ENCODE measurements at places on chromosomes 7 and 10.
A peak's percentile ranks its signal among the peaks of the same experiment; 100 is the strongest.

DNA sequence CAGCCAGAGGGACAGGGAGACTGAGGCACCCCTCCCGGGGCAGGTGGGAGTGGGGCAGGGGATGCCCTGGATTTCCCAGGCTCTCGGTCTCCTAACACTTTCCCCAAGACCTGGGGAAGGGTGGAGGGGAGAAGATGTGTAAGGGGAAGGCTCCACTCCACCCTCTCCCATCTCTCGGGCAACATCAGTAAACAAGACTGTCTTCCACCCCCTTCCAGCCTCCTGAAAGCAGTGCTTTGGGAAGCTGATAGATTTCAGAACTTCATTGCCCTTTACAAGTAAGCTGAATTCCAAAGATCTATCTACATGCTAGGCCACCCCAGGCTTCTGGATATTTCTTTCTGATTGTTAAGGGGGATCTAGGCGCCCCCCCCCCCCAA, 3.7 kb downstream of the FLNC start:
- H3K4me3 ChIP-seq = peak overlapping the region; percentile 34
- DNase-seq = no peak
- H3K27me3 ChIP-seq = no peaks in the 10 kb centered on the region
- peaks cover 53% of the 10 kb centered on the region for H3K4me1 ChIP-seq
- peaks cover 26% of the 10 kb centered on the region for H3K36me3 ChIP-seq

GRCh38 chr7:150891740-150892139, 39.4 kb downstream of the AOC1 start:
- H3K4me1 ChIP-seq = no peaks in the 10 kb centered on the region
- H3K27me3 ChIP-seq = no peaks in the 10 kb centered on the region
- H3K36me3 ChIP-seq = no peaks in the 10 kb centered on the region
- no peak for DNase-seq
- H3K27ac ChIP-seq = no peak overlapping the region

DNA sequence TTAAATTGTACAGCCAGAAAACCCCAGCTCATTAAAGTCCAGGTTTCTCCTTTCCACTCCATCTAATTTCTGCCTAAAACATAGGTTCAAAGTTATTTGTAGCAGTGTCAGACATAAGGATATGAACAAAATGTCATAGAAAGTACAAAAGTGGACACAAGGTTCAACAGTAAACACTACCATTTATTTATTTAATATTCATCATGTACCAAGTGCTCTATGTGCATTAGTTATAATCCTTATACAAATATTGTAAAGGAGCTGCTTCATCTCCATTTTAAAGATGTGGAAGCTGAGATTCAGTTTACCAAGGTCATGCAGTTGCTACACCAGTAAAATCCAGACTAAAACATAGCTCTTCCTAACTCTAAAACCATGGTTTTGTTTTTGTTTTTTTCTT, 52.0 kb upstream of the CDK1 start:
- peaks cover 1% of the 10 kb centered on the region for H3K27me3 ChIP-seq
- DNase-seq = no peak
- no peak overlapping the region for H3K4me3 ChIP-seq
- no peak overlapping the region for H3K27ac ChIP-seq
- no peaks in the 10 kb centered on the region for H3K4me1 ChIP-seq
- H3K36me3 ChIP-seq = no peaks in the 10 kb centered on the region

GRCh38 chr7:77205706-77206105, 6.1 kb upstream of the FGL2 start:
- no peak for DNase-seq
- H3K27ac ChIP-seq = no peak overlapping the region
- H3K27me3 ChIP-seq = no peaks in the 10 kb centered on the region
- no peaks in the 10 kb centered on the region for H3K36me3 ChIP-seq
- H3K4me1 ChIP-seq = no peaks in the 10 kb centered on the region
- H3K4me3 ChIP-seq = no peak overlapping the region

DNA sequence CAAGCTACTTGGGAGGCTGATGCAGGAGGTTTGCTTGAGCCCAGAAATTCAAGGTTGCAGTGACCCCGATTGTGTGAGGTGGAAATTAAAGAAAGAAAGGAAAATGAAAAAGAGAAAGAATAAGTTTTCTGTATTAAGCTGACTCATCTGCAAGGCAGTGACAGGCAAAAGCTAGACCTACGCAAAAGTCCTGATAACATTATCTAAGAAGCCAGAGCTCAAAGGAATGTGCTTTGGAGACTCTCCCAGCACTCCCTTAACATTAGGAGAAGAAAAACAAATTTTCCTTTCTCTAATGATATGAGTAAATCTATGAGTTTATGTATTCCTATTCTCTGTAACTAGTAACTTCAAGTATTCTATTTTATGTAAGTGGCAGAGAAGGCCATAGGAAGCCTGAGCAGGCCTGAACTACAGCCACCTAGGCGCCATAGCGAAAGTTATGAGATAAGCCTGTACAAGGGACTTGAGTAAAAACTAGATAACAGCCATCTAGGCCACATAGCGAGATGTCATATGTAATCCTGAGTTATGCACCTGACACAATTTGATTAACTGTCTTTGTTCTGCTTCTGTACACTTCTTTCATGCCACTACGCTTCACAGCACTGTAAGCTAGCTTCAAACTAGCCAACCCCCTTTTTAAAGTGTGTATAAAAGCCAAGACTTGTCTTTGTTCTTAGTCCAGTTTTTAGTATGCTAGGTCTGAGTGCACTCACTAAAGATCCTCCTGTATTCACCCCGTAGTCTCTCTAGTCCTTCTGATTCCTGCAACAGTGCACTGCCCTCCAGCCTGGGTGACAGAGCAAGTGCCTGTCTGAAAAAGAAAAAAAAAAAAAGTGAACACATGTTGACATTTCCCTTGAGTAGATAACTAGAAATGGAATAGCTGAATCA, 9.4 kb upstream of the ZWINT start:
- H3K4me1 ChIP-seq = no peaks in the 10 kb centered on the region
- H3K4me3 ChIP-seq = no peak overlapping the region
- H3K36me3 ChIP-seq = no peaks in the 10 kb centered on the region

DNA sequence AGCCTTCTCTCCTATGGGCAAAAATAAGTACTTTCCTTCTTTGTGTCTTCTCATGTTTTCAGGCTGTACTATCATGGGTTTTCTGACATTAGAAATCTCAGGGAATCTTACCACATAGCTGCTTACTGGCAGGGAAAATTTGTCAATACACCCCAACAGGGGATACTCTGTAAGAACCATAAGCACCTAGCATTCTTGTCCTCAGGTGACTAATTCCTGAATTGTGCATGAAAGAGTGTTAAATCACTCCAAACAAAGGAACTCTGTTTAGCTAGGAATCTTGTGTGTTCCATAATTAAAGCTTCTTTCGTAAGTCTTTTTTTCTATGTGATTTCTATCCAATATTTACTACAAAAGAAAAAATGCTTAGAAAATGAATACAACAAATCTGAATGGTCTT, 206.7 kb upstream of the POT1 start:
- H3K4me3 ChIP-seq = no peak overlapping the region
- DNase-seq = no peak
- H3K27me3 ChIP-seq = no peaks in the 10 kb centered on the region
- no peaks in the 10 kb centered on the region for H3K36me3 ChIP-seq
- peaks cover 8% of the 10 kb centered on the region for H3K4me1 ChIP-seq

DNA sequence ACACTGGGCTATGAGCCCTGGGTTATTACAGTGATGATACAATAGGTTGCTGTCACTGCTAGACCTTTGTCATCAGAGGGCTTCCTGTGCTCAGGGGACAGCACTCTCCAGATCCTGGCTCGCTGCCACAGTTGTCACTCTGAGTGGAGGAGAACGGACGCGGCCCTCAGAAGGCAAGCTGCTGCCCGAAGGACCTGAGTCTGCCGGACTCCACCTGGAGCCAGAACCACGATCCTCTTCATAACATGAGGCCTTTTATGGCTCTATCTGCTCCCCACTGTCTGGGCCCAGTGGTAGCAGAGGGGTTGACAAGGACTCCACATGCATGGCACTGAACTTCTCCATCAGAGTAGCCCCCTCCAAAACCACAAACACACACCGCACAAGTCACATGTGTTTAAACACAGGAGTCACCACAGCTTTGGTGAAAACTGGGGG, 94.7 kb upstream of the EFCAB10 start:
- no peak overlapping the region for H3K4me3 ChIP-seq
- H3K27ac ChIP-seq = no peak overlapping the region
- no peaks in the 10 kb centered on the region for H3K36me3 ChIP-seq
- H3K27me3 ChIP-seq = no peaks in the 10 kb centered on the region

DNA sequence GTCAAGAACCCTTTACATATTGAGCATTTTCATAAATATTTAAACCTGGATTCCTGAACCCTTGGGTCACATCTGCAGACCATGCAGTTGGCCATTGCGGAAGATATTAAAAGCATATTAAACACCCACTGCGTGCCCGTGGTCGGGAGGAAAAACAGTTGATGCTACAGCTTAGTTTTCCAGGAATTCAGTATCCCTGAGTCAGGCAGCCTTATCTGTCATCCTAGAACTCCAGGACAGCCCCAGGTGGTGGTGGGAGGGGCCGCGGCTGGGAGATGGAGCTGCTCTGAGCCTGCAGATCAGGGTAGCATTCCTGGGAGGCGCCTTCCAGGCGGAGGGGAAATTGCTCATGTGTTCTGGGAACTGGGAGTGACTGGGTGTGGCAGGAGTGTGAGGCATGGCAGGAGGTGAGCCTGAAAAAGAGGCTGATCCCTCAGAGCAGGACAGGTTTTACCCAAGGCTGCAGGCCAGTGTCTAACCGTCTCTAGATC, 222.9 kb upstream of the SH2B2 start:
- peak; percentile 87 for DNase-seq
- no peak overlapping the region for H3K4me3 ChIP-seq
- H3K27ac ChIP-seq = peak overlapping the region; percentile 51
- no peaks in the 10 kb centered on the region for H3K27me3 ChIP-seq

- H3K27ac ChIP-seq = peak within 1 kb of the TSS; percentile 58
- DNase-seq = peak; percentile 65
- H3K27me3 ChIP-seq = peaks cover 3% of the 10 kb centered on the region
- peaks cover 12% of the 10 kb centered on the region for H3K4me1 ChIP-seq
- peaks cover 4% of the 10 kb centered on the region for H3K36me3 ChIP-seq
These were observed at the start of gene TMEM243 for GRCh38 chr7:87219545-87220025. TSS of gene TMEM243 (minus strand) at chr7:87219732. CDS start at chr7:87219503, 229 bp downstream.

DNA sequence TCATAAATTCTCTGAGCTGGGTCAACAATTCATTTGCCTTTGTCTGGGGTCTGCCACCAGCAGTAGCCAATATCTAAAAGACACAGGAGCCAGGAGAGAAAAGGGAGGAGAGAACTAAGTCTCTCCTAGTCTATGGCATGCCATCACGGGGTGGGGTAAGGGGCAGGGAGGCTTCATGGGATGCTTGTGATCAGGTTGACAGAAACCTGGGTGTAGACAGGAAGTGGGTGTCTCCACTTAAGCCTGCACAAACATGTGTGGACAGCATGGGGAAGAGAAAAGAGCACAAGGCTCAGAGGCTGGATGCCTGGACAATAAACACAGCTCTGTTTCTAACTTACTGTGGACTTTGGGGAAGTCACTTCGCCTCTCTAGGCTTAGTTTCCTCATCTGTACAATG, 11.5 kb upstream of the C10orf53 start:
- no peaks in the 10 kb centered on the region for H3K36me3 ChIP-seq
- peaks cover 7% of the 10 kb centered on the region for H3K27me3 ChIP-seq
- H3K27ac ChIP-seq = no peak overlapping the region
- no peaks in the 10 kb centered on the region for H3K4me1 ChIP-seq
- H3K4me3 ChIP-seq = no peak overlapping the region

DNA sequence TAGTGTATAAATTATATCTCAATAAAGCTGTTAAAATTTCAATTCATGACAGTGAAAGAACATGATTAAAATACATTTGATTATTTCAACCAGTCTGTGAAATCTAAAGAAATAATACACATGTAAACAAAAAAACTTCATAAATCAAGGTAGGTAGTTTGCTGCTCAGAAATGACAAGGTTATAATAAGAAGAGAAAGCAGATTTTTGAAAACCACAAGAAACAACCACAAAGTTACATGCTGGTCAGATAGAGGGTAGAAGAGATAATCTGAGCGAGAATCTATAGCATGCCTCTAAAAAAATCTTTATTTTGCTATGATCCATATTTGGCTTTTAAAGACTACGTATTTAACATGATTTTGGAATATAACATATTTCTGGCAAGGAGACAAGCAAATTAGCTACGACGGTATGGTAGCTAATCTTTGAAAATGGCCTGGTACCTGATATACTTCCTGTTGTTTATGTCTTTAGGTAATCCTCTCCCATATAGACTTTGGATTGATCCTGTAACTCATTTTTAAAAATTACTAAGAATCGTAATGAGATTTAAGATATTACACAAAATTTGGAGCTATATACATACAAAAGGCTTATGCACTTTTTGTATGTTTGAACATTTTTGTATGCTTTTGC, 23.5 kb upstream of the VCL start:
- no peaks in the 10 kb centered on the region for H3K27me3 ChIP-seq
- H3K4me1 ChIP-seq = no peaks in the 10 kb centered on the region
- no peak for DNase-seq
- H3K4me3 ChIP-seq = no peak overlapping the region

DNA sequence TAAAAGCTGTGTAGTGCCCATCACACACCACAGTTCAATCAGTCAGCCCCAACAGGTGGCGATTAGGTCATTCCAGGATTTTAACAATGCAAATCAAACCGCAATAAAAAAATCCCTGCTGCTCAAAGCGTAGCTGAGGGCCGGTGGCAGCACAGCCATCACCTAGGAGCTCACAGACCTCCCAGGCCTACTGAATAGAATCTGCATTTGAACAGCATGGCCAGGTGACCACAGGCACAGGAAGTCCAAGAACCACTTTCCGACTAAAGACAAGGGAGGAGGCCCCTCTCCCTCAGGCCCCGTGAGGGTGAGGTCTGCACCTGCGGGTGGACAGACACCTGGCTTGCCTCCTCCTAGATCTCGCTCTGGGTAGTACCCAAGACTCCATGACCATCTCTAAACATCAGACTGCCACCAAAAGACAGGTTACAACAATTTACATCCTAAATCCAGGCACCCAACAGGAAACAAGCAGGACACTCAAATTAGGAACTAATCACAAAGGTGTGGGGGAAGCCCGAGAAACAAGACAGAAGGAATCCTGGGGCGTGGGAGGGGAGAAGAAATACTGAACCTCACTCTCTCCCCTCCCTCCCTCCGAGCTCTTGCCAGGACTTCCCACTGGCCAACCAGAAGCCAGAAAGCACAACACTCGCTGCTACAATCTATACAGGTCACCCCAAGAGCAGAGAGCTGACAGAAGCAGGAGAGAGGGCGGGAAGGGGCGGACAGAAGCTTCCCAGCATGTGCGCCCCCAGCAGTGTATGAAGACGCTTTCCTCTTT, 19.2 kb downstream of the GNA12 start:
- H3K27ac ChIP-seq = peak overlapping the region; percentile 23
- no peaks in the 10 kb centered on the region for H3K27me3 ChIP-seq
- no peak overlapping the region for H3K4me3 ChIP-seq
- H3K36me3 ChIP-seq = no peaks in the 10 kb centered on the region
- H3K4me1 ChIP-seq = peaks cover 58% of the 10 kb centered on the region
